Hypothalamus (tissue), 51 donors: ENCODE measurements at places on chromosomes 4 and X.

DNA sequence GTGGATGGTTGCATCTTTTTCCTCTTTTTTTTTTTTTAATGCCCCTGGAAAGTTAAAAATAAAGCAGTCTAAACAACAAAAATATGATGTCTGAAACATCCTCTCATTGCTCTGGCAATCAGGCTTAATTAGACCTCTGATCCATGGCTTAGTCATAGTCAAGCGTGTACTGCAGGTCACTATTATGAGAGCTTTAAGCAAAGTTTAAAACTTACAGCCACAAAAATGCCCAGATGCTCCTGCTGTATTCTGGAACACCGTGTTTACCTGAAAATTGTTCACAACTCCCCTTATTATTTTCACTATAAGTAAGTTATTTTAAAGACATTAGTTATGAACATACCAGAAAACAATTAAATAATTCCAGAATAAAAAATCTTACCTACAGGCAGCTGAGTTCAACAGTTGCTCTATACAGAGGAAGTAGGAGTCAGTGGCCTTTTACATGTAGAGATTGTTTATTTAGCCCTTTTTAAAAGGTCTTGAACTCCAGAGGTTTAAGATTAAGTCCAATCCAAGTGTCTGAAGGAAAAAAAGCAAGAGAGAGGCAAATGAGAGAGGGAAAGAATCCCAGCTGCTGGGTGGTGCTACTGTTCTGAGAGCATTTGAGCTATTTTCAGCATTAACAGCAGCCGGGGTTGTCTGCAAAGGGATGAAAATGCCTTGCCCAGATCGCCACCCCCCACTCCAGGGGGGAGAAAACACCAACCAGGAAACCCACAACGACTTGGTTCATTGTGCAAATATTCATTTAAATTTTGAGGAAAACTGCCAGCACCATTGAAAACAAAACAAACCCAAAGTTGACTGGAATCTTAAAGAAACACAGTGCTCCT is 36.9 kb downstream of the SORBS2 start:
- DNase-seq, result no peak

DNA sequence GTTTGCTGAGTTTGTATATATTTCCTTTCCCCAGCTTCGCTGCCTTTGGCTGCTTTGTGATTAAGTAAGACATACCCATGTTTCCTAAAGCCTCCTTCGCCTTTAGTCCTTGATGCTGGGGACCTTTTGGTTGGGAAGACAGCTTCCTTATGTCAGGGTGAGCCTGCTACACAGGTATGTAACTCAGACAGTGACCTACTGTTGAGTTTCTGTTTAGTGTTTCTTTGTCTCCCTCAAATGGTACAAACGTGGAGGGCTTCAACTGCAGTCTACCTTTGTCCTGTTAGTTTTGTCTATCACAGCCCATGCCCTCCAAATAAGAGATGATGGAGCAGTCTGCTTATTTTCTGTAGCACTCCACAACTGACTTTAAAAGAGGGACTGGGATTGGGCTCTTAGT is 59.5 kb downstream of the TET2 start:
- no peak for DNase-seq

DNA sequence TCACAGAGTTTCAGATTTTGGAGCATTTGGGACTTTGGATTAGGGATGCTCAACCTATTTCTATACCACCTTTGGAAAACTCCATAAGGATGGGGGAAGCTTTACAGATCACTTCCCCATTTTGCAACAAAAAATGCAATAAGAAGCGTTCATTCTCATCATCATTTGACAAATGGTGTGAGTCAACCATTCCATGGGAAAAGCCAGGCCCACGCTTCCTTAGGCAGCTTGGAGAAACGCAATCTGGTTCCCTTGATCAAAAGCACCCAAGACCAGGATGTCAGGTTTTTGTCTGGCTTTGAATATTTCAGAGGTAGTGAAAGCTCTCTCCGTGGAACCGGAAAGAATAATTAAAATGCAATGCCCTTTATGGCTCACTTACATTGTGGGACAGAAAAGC is 79.3 kb upstream of the C4orf50 start:
- no peak for DNase-seq

- DNase-seq, result no peak
These were observed 89.4 kb upstream of the IL13RA1 start for GRCh38 chrX:118637997-118638396.

DNA sequence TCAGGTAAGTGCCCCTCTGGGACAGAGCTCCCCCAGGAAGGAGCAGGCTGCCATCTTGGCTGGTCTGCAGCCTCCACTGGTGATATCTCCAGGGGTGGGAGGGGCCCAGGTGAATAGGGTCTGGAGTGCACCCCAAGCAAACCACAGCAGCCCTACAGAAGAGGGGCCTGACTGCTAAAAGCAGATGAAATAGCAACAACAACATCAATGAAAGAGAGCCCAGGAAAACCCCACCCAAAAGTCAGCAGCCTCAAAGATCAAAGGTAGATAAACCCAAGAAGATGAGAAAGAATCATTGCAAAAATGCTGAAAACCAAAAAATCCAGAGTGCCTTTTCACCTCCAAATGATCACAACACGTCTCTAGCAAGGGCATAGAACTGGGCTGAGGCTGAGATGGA is 92.5 kb upstream of the PAGE3 start:
- DNase-seq, result no peak

GRCh38 chrX:95728446-95728845 is 956.2 kb upstream of the DIAPH2 start:
- no peak for DNase-seq
